ENCODE measurements at places on chromosomes 4 and X. TPM values are rescaled to one million over a fixed set of nuclear protein-coding genes. Genes with fewer than 3 reads are reported as not detected.
A peak's percentile ranks its signal among the peaks of the same experiment; 100 is the strongest.

- DNase-seq, result no peak
These were observed 144.6 kb upstream of the EDNRA start for GRCh38 chr4:147336252-147336651.

Gene KLHL5
- 47.2 TPM for polyA plus RNA-seq

GRCh38 chr4:149912000-149912399 lies 96.4 kb upstream of the IQCM start:
- peak; percentile 13 for DNase-seq

GRCh38 chr4:107800706-107801105 lies 24.0 kb upstream of the SGMS2 start:
- no peak for DNase-seq

- no peak for DNase-seq
These were observed 286.3 kb downstream of the ANKRD50 start for GRCh38 chr4:124426279-124426678.

Gene SSX4
- not detected for polyA plus RNA-seq

- DNase-seq, result no peak
These were observed 682.2 kb upstream of the AMOT start for GRCh38 chrX:113522814-113523213.

GRCh38 chr4:4792466-4792865 lies 67.0 kb upstream of the MSX1 start:
- DNase-seq, result no peak

DNA sequence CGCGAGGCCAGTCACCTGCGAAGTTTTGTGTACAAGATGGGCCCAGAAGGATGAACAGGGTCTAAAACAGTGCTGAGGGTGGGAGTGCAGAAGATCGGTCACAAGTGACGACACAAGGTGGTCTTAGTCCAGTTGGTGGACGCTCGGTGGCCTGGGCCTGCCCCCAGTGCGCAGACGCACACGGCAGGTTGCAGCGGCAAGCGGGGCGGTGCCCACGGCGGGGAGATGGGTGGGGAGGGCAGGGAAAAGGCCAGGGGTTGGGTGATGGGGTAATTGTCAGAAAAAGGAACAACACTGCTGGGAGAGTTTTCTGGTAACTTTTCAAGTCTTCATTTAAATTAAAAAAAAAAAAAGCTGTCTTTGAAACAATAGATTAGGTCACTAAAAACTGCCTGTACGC lies 1.0 kb upstream of the PRDX4 start:
- DNase-seq, result no peak

Gene ANXA3
- polyA plus RNA-seq, result 62.7 TPM

Gene NALF2
- polyA plus RNA-seq, result 0.80 TPM

DNA sequence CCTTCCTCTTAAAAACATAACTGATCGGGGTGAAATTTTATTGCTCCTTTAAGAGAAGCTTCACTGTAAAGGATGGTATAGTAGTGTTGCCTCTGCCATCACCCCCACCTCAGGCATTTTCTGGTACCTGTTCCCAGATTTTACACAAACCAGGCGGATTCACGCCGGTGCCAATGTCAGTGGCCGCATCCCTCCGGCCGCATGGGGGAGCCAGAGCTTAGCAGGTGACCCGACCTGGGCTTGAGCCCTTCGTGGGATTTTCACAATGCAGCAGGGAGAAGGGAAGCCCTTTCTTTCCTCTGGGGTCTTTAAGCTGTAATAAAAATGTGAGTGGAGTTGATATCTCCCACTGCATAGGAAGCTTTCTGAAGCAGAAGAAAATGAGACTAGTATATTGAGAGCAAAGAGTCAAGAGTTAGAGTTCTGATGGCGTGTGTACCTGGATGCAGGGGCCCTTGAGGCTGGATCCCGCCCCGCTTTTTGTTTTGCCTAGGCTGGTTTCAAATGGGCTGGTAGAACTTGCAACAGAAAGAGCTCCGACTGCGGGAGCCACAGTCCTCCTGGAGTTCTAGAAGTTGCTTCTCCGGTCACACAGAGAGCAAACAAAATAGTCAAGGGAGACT lies 59.4 kb downstream of the POLR2B start:
- DNase-seq, result no peak

DNA sequence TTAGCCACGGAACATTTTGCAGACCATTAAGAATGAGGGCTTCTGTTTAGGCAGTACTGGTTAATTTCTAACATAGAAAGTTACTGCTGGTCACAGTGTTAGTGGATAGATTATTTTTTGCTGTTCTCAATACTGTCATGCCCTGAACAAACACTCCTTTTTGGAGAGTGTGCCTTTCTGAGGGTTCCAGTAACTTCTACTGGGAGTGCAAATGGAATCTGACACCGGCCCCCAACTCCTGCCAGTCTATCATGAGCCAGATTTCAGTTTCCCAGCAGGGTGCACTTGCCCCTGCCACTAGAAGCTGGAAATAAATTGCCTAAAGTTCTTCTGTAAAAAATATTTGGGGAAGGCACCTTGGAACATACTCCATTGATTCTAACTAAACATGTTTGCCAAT lies 224.4 kb upstream of the GPC4 start:
- DNase-seq, result no peak

Gene ZAR1
- polyA plus RNA-seq, result not detected

Gene INTU
- polyA plus RNA-seq, result 26.9 TPM

Gene ZNF718
- polyA plus RNA-seq, result 13.8 TPM

GRCh38 chr4:154399259-154399974 lies 92.2 kb downstream of the DCHS2 start:
- no peak for DNase-seq

GRCh38 chr4:97404876-97405523 lies 738.3 kb downstream of the STPG2 start:
- DNase-seq, result no peak

Gene ENPEP
- 235 TPM for polyA plus RNA-seq

DNA sequence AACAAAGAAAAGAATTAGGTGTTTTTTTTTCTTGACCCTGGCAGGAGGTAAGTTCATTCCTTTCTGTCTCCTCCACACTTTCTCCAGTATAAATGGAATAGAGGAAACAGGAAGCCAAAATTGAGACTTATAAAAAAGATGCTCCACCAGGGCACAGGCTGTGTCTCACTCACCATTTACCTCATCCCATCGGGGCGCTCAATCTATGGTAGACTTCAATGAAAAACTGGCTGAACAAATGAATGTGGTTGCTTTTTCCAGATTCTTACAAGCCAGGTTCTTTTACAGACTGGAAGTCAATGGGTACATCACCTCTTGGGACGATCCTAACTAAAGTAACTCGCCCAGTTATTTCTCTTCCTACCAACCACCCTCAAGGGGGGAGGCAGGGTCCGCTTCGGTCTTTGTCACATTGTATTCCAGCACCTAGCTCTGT lies 685 bp downstream of the COMMD8 start:
- no peak for DNase-seq

DNA sequence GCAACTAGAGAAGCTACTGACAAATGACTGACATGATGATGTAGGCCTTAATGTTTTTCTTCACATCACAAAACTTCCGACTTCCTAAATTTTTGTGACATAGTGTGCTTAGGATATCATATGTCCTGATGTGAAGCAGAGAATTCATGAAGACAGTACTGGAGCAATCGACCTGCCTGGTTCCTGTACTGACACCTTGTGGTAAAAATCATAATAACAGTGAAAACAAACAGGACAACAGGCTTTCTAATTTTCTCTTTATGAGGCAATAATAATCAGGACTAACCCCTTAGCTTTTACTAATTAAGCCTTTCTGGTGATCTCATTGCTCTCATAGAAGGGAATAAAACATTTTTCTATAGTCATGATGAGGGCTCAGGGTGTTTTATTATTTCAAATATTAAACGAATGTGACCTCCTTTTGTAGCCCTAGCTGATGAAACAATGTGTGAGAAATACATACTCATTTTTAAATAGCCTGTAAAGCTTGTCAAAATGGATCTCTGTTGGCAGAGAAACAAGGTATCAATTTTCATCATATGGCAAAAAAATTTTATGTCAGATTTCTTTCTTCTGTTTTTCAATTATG lies 158.4 kb downstream of the TENT5D start:
- DNase-seq, result no peak

DNA sequence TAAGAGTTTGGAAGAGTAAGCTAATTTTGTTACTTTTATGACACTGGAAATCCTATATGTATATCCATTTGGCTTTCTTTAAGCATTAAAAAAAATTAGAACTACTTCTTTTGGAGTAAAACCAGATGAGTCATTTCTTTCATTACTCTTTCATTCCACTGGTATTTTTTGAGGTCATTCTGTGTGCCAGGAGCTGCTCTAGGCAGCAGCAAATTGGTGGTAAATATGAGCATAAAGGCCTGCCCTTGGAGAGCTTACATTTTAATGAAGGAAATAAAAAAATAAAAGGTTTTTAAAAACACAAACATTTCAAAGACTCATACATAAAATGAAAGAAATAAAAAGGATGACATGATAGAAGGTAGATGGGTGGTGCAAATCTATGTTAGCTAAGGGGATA lies 37.4 kb downstream of the MID1 start:
- DNase-seq, result no peak

- no peak for DNase-seq
These were observed 3.7 kb downstream of the PDE6B start for GRCh38 chr4:628821-629635.

DNA sequence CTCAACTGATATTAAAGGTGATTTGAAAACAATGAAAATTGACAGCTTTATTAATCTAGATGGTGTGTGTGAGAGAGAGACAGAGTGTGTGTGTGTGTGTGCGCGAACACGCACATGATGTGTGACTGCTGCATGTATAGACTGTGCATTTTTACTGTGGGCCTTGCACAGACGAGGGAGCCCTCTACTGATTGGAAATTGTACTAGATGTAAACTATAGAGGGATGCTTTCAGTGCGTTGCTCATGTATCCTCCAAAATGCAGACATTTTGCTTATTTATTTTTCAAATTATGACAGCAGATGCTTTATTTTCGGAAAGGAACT lies 168.4 kb upstream of the GK2 start:
- DNase-seq, result peak; percentile 6

Gene MTNR1A
- polyA plus RNA-seq, result 1.8 TPM

GRCh38 chr4:184200296-184200695 lies 17.4 kb downstream of the ENPP6 start:
- DNase-seq, result no peak

- DNase-seq, result no peak
These were observed 143.0 kb downstream of the STIM2 start for GRCh38 chr4:27003642-27004113.

Gene AKAP14
- 0.31 TPM for polyA plus RNA-seq
